ENCODE measurements at places on chromosomes 1 and 21. TPM values are rescaled to one million over a fixed set of nuclear protein-coding genes. Genes with fewer than 3 reads are reported as not detected.

Gene ZNF593OS
- 1.8 TPM for polyA plus RNA-seq

Gene NOL9
- 25.2 TPM for polyA plus RNA-seq

Gene RNF207
- 19.5 TPM for polyA plus RNA-seq

Gene PLA2G2F
- 0.64 TPM for polyA plus RNA-seq

Gene LCE1E
- polyA plus RNA-seq, result not detected

Gene MAP1LC3C
- 0.95 TPM for polyA plus RNA-seq

Gene TMEM269
- 1.0 TPM for polyA plus RNA-seq

Gene FCRL2
- polyA plus RNA-seq, result not detected

Gene ADAMTS4
- polyA plus RNA-seq, result 0.73 TPM

Gene POFUT2
- polyA plus RNA-seq, result 38.1 TPM

Gene GUCA2B
- polyA plus RNA-seq, result not detected

Gene MSH4
- polyA plus RNA-seq, result 0.79 TPM

Gene TFF2
- 0.13 TPM for polyA plus RNA-seq

Gene EVA1C
- 2.9 TPM for polyA plus RNA-seq

Gene NUF2
- polyA plus RNA-seq, result 26.6 TPM

Gene CELA2B
- 0.59 TPM for polyA plus RNA-seq

Gene GRIK1
- polyA plus RNA-seq, result 1.7 TPM

Gene JMJD4
- 18.6 TPM for polyA plus RNA-seq

Gene YOD1
- polyA plus RNA-seq, result 14.3 TPM

Gene VAV3
- polyA plus RNA-seq, result 125 TPM

Gene KRTAP11-1
- polyA plus RNA-seq, result not detected

Gene S100A1
- 29.1 TPM for polyA plus RNA-seq

Gene TMEM50A
- polyA plus RNA-seq, result 101 TPM

Gene PRDM16
- 7.2 TPM for polyA plus RNA-seq

Gene SMCP
- polyA plus RNA-seq, result not detected

Gene SRSF10
- polyA plus RNA-seq, result 269 TPM

Gene OR10J1
- polyA plus RNA-seq, result 0.05 TPM

Gene SIK1
- polyA plus RNA-seq, result 1.1 TPM

Gene KCNK2
- 2.6 TPM for polyA plus RNA-seq

Gene IRF6
- 20.6 TPM for polyA plus RNA-seq

Gene C4BPB
- 0.74 TPM for polyA plus RNA-seq

Gene CASQ1
- 0.81 TPM for polyA plus RNA-seq

Gene LYPD8
- polyA plus RNA-seq, result not detected

Gene ADAM30
- polyA plus RNA-seq, result not detected

Gene NEGR1
- 4.8 TPM for polyA plus RNA-seq

Gene GPR157
- 1.6 TPM for polyA plus RNA-seq

Gene TNFRSF14
- polyA plus RNA-seq, result 23.8 TPM

Gene BMP8B
- polyA plus RNA-seq, result 1.6 TPM

Gene NHLH2
- not detected for polyA plus RNA-seq

Gene OR2M3
- polyA plus RNA-seq, result 0.04 TPM

Gene SZRD1
- 99.9 TPM for polyA plus RNA-seq

Gene ACOT11
- 16.0 TPM for polyA plus RNA-seq

Gene RAB3GAP2
- polyA plus RNA-seq, result 35.6 TPM

Gene NRAS
- 55.2 TPM for polyA plus RNA-seq

Data from renal pelvis (tissue), 12 donors.